ENCODE measurements at places on chromosomes 11 and 22. TPM values are rescaled to one million over a fixed set of nuclear protein-coding genes. Genes with fewer than 3 reads are reported as not detected.
A peak's percentile ranks its signal among the peaks of the same experiment; 100 is the strongest.

GPR152 gene
- total RNA-seq: not detected

DNA sequence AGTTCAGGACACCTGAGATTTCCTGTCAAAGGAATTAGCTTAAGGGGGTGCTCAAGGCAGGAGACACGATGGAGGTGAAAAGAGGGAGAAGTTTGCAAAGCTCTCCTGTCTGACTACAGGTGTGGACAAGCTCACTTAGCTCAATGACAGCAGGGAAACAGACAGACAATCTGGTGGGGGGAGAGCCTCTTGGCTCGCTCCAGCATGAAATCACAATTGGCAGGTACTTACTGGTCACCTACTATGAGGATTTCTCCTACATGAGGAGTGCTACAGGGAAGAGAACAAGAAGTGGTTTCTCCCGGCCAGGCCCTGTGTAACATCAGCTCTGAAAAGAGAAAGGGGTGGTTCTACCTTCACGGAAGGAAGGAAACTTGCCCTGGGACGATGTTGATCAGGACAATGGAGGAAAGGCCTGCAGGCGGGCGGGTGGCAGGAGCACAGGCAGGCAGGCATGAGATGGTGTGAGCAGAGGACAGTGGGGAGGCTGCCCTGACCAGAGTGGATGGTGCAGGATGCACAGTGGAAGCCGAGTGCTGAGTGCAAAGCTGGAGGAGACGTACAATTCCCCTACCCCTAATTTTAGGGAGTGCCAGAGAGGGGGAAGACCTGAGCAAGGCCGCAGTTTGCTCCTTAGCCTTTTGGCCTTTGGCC lies 57.9 kb upstream of the CRTAM start:
- ATAC-seq: no peak

GRCh38 chr11:118530683-118531596 lies at the start of gene TMEM25:
Gene TMEM25, plus strand, starts transcription at chr11:118531192. Its CDS starts 610 bp downstream, at chr11:118531802.
- ATAC-seq: peak; percentile 88

DNA sequence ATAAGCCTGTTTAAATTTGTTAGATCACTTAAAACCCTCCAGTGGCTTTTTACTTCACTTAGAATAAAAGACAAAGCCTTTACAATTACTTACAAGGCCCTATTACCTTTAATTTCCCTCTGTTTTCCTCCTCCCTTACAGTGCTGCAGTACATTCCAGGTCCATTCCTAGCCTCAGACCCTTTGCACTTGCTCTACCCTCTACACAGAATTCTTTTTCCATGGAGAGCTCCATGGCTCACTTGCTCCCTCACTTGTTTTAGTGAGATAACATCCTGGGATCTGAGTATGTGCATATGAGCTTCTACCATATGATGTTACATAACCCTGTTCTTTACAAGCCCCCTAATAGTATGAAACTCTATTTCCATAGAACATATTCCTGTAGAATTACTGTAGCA lies 24.4 kb downstream of the ZNF214 start:
- ATAC-seq: no peak

DNA sequence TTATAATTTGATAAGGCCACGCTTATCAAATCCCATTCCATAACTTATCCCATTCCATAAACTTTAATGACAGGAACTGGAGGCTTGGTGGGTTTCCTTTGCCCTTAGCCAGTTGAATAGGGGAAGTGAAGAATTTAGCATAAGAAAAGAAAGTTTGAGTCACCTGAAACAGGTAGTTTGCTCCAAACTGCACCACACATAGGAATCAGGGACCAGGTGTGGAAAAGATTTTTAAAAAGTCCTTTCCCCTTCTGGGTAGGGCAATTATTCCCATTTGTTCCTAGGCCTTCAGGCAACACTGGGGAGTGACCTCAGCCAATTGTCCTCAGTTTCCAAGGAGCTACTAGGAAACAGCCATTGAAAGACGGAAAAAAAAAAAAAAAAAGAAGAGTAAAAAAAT lies 525.7 kb upstream of the CNTN5 start:
- no peak for ATAC-seq

APLNR gene
- total RNA-seq: not detected

DNA sequence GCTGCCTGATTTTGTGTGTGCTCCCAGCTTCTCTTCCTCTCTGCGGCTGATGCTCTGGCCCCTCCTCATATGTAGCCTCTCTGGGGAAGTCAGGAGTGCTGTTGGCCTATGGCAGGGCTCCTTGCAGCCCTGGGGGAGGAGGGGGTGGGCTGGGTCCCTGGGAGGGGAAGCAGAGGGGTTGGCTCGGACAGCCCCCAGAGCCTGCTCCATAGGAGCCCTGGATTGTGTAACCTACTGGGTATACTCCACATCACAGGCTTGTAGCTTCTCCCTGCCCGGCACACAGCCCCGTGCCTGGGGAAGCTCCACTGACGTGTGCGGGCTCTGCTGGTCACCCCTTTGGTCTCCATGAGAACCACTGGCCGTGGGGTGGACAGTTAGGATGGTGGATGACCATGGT lies 113.8 kb downstream of the ST3GAL4 start:
- ATAC-seq: no peak

GRCh38 chr11:70487756-70488155 lies 89.4 kb downstream of the CTTN start:
- ATAC-seq: no peak

RFPL3 gene
- not detected for total RNA-seq

MMP3 gene
- not detected for total RNA-seq

GRIK4 gene
- total RNA-seq: not detected

RAB36 gene
- total RNA-seq: 0.80 TPM

OR8G1 gene
- not detected for total RNA-seq

IFITM10 gene
- 0.42 TPM for total RNA-seq

Measured in activated T-helper 17 cell treated with anti-CD3 and anti-CD28 coated beads, Interleukin-2, amount 50 U/mL, for 72 hours (primary cell).